Central memory CD4-positive, alpha-beta T cell (primary cell): ENCODE measurements at places on chromosomes 6 and 20.
A peak's percentile ranks its signal among the peaks of the same experiment; 100 is the strongest.

- DNase-seq = no peak
Observed at GRCh38 chr6:134453792-134454510, 136.0 kb upstream of the SGK1 start.

GRCh38 chr6:142542704-142543233, 241.0 kb downstream of the ADGRG6 start:
- DNase-seq = no peak

- DNase-seq = peak; percentile 19
Observed at GRCh38 chr6:170147832-170148708, 142.8 kb downstream of the DLL1 start.

DNA sequence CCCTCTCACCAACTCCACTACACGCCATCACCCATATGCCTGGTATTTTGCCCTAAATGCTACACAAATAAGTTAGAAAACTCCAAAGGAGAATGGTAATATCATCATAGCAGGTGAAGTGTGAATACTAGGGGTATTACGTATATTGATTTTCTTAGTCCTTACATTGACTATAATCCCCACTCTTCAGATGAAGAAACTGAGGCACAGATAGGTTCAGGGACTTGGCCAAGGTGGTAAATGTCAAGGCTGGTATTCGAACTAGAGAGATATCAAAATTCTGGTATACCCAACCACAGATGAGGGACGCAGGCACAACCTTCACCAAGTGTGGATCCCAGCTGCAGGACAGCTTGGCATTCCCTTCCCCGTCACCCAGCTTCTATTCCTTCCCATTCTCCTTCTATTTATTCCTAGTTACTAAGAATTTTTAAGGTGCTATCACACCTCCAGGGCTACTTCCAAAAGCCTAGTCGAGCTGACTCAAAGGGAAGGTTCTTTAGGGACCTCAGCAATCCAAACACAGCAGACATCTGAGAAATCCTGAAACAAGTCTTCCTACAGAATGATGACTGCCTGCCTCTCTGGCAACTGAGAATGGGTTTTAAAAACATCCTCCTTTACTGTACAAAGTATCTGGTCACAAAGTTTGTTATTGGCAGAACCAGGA, 32.6 kb downstream of the ATXN1 start:
- DNase-seq = no peak

- DNase-seq = no peak
Observed at GRCh38 chr20:56994006-56994405, 272.4 kb downstream of the BMP7 start.

DNA sequence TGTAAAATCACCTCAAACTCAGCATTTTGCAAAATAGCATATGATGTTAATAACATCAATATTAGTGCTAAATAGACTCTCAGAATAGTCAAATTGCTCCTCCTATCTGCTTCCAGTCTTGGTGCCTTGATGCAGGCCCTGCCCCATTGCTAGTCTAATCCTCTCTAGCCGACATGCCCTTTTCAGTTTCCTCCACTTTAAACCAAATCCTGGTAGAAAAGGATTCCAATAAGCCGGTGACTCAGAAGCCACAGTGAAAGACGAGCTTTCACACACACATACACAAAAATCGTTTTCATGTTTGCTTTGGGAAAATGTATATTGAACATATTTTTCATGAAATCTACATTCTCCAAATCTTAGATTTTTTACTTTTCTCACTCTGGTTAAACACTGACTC, 203.1 kb downstream of the LMBRD1 start:
- no peak for DNase-seq

DNA sequence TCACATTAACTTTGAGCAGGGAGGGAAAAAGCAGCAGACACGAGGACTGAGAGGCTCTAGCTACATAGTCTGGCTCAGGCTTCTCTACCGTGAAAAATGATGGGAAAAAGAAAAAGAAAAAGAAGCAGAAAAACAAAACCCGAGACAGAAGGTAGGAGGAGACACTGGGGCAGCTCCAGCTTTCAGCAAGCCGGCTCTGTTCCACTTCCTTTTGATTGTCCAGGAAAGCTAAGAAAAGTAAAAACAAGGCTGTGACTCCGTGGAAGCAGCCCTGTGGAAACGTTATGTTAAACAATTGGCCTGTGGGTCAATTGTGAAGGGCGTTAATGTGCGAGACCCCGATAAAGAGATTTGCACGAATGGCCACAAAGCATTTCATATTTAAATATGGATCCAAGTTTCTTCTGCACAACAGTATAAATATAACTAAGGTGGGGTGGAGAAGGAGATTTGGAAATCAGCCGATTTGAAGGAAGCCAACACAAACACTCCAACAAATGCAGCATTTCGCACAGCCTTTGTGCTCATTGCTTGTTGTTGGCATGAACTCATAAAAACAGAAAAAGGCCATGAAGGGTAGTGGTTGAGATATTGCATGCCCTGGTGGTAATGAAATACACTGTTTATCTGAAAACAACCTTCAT, 236.9 kb upstream of the JAG1 start:
- DNase-seq = no peak
